ENCODE measurements at places on chromosomes 7 and 10.

GRCh38 chr10:132137111-132138072, 49.4 kb upstream of the DPYSL4 start:
- DNase-seq = no peak

GRCh38 chr7:91940171-91940570, 491 bp upstream of the AKAP9 start:
- no peak for DNase-seq

DNA sequence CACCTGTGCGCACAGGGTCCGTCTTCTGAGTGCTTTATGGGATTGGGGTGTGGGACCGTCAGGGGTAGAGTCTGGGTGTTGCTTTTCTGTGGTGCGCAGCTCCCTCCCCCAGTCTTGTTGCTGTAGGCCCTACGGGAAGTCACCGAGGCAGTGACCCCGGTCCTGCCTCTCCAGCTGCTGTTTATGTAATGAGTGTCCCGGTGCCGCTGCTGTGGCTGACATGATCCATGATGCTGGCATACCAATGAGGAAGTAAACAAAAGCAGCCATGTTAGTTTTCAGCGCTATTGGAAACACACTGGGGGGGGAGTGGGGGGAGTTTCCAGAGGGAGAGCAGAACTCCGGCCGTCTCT, 1.1 kb downstream of the TRIM8 start:
- peak; percentile 63 for DNase-seq

DNA sequence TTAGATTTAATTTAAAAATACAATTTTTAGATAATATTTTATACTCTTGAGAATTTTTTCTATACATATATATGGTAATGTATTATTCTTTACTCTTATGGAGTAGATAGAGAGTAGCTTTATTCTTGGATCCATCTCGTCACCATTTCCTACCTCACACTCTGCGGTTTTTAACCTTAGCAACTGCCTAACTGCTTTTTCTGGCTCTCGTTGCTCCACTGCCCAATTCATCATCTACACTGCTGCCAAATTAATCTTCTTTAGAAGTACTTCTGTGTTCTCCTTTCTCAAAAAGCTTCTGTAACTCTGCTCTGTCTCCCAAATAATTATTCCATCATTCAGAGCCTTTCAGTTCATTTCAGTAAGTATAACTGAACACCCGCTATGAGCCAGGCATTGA, 35.3 kb downstream of the CAPZA2 start:
- DNase-seq = no peak

DNA sequence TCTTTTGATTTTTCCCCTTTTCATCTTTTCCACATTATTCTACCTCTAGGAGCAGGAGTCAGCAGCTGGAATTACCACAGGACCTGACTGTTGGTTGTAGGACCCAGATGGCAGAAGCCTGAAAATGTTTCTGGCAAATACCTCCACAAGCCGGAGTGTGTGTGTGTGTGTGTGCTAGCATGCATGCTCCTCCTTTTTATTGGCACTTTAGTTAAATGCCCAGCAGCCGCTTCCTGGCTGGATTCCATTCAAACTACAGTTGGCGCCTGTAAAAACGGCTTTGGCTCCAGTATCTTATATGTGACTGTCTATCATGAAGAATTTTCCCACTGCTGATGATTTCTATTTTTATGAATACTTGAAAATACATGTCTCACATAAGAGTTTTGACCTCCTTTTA, 319.7 kb upstream of the SP4 start:
- DNase-seq = no peak

DNA sequence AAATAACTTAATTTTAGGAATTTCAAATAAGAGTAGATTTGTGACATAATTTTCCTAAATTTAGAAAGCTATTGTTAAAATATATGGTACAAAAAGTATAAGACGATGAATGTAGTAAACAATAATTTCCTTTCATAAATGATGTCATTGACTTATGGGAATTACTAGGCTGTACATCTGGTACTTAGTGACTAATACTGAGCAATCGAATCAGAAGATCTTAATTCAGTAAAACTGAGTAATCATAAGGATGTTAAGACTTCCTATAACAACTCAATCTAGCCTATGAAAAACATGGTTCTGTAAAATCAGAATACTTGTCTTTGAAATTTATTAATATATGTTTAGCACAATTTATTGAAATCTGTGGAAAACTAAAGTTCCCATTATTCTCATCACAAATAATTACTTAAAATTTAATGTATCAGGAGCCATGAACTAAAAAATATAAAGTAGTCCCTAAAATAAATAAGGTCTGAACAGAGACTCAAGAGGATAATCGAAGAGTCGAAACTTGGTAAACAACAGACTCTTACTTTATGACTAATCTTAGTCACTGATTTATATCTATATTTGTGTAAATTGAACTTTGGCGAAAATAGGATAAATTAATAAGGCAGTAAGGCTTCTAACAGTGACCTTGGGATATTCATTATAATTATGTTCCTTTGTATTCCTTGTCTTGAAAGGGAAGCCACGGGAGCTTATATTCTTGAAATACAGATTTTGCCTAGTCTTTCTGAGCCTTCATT, 142.1 kb downstream of the HGF start:
- DNase-seq = no peak

GRCh38 chr7:137828456-137828855, 18.3 kb downstream of the DGKI start:
- DNase-seq = no peak

DNA sequence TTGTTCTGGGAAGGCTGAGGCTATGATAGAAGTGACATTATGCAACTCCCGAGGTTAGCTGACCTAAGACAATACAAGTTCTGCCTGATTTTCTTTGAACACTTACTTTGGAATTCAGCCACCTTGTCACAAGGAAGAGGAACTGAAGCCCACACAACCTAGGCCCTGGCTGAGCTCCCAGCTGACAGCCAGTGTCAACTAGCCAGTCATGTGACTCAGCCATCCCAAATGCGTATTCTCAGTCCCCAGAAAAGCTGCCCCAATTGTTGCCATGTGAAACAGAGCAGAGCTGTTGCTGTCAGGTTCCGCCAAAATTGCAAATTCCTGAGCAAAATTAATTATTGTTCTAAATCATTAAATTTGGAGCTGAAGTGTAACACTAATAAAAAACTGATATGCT, 1010.0 kb downstream of the XPNPEP1 start:
- DNase-seq = no peak

DNA sequence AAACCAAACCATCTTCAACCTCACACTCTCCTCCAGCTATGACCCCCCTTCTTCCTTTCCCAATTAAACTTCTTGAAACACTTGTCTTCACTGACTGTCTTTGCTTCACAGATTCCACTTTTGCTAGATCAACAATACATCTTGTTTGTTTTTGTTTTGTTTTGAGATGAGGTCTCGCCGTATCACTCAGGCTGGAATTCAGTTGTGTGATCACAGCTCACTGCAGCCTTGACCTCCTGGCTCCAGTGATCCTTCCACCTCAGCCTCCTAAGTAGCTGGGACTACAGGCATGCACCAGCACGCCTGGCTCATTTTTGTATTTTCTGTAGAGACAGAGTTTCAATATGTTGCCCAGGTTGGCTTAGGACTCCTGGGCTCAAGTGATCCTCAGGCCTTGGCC, 59.7 kb downstream of the HIP1 start:
- no peak for DNase-seq

DNA sequence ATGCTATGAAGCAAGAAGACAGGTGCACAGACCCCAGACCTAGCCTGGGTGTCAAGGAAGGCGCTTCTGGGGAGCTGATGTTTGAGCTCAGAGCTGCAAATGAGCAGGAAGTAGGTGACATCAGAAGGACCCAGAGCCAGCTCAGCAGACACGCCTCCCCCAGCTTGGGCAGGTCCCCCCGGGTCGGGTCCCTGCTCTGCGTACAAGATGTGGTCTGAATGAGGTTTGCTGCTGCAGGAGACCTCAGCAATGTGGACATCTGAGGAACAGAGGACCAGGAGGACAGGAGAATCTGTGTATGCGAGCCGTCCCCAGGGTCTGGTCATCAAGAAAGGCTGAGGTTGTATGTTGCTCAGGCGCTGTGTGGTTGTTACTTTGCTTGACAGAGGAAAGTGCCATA, 51.8 kb downstream of the TACC2 start:
- DNase-seq = no peak

DNA sequence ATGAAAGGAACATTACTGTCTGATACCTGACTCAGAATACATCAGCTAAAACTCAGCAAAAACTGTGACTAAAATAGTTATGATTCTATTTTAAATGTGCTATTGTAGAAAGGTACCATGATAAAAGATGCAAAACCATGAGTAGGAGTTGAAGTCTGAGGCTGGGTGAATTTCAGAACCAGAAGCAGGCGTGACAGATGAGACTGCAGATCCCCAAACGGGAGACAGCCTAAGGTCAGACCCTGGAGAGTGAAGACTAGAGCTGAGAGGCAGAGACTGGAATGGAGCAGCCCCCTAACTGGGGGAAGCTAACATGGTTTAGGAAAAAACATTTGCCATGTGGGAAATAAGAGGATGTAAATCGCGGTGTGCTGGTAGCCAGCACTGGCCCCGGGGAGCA, 275.8 kb downstream of the POM121L12 start:
- DNase-seq = no peak

DNA sequence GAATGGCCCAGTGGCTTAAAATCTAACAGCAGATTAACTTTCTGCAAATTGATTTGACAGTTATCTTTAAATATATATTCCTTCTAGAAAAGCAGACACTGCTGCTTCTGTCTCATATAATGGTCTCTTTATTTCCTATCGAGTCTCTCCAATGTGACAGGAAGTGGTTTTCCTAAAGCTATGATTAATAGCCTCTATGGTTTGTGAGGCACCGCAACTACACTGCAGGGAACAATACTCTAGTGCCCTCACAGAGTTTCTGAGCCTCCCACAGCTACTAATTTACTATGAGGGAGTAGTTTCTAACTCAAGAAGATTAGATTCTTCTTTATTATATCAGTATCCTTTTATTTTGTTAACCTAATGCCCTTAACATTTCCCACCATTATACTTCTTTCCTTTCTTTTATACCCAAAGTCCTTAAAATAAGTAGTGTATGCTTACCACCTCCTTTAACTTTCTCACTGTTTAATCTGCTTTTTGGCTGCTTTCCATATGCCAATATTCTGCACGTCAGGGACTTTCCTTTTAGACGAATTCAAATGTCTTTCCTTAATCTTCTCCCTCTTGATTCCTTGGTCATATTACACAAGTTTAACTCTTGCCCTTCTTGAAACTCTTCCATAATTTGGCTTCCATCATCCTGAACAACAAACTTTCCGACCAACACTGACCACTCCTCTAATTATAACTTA, 23.8 kb upstream of the AHR start:
- peak; percentile 11 for DNase-seq

DNA sequence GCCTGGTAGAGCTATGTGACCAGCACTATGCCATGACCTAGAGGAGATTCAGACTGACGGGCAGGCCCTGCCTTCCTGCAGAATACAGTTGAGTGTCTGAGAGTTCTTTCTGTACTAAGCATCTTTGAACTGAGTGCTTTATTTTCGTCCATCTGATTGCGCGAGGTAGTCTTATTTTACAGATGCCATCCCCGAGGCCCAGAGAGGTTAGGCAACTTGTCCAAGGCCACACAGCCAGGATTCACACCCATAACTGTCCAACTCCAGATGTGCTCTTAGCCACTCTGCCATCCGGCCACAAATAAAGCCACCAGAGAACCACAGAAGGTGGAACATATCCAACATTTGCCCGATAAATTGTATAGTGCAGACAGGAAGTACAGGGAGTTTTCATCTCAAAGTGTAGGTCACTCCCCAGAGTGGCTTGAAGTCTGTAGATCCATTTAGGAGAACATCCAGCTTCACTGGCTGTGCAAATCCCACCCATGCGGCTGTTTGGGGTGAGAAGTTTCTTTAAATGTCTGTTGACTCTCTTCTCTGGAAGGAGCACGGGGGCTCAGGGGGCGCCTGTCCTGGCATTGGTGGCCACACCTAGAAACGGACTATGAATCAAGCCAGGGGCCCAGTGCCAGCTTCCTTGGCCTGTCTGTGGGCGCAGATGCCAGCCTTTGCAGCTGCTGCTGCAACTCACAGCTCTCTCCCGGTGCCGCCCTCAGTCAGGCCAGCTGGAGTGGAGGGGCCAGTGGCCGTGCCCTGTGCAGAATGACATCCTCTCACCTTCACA, 11.1 kb downstream of the CHST3 start:
- DNase-seq = no peak

DNA sequence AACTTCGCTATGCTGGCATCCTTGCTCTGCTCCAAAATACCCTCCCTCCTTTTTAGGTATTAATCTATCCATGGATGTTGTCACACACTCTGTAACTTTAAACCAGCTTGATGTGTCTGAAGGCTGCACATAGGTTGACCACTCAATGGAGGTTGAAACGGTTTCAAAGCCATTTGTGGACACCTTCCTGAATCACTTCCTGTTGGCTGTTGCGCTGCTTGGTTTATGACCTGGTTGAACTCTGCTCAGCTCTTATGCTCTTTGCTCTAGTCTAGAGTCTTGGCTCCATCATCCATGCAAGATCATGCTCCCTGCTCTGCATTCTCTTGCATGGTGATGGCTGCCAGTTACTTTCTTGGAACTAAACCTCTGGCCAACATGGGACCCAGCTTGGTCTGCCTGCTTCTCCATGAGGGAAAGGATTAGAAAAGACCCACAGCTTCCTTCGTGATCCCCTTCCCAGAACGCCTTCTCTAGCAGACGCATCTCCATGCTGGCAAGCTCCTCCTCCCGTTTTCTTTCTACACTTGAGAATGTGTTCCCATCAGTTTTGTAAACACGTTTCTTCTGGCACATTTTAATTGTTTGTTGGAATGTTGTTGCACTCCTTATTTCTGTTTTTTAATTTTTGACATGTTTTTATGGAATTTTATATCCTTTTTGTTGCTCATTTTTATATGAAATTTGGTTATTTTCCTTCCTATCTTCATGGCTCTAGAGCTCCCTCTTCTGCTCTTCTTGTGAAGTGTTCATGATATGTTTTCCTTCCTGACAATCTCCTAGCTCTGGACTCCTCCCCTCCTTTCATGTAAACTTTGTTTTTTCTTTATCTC, 149.8 kb downstream of the XPNPEP1 start:
- DNase-seq = no peak

- DNase-seq = no peak
Measured at GRCh38 chr10:19461588-19461987, 354.6 kb upstream of the PLXDC2 start.

- DNase-seq = no peak
Measured at GRCh38 chr7:158945519-158945918, 89.2 kb downstream of the DYNC2I1 start.

Measured in CD4-positive, alpha-beta T cell treated with Interleukin-1 beta for 1 hour (primary cell).